ENCODE measurements at places on chromosomes 13 and 19. TPM values are rescaled to one million over a fixed set of nuclear protein-coding genes. Genes with fewer than 3 reads are reported as not detected.

Gene RNF17
- total RNA-seq: not detected

Gene ZNF324B
- total RNA-seq: 7.9 TPM

Gene RTBDN
- total RNA-seq: 0.36 TPM

Gene MEIOSIN
- total RNA-seq: not detected

Gene CUL4A
- total RNA-seq: 51.5 TPM

Gene AP1M1
- 63.6 TPM for total RNA-seq

Gene ZNF177
- 0.74 TPM for total RNA-seq

Gene ZNF557
- total RNA-seq: 2.8 TPM

Gene PSG2
- not detected for total RNA-seq

Measured in A549 treated with ZK216348 at 1 μM for 4 hours (cell line).